ENCODE measurements at places on chromosomes 2 and 18. TPM values are rescaled to one million over a fixed set of nuclear protein-coding genes. Genes with fewer than 3 reads are reported as not detected.

CREG2 gene
- 3.8 TPM for total RNA-seq

KCNIP3 gene
- 6.1 TPM for total RNA-seq

ANKRD30B gene
- not detected for total RNA-seq

SP140 gene
- total RNA-seq, result 0.08 TPM

LOXHD1 gene
- not detected for total RNA-seq

COL6A3 gene
- total RNA-seq, result 158 TPM

OTOS gene
- total RNA-seq, result 0.50 TPM

RGPD3 gene
- 0.27 TPM for total RNA-seq

GPR75 gene
- total RNA-seq, result 1.5 TPM

LIMS3 gene
- total RNA-seq, result 0.60 TPM

SLC16A14 gene
- total RNA-seq, result 1.8 TPM

COL3A1 gene
- 8,329 TPM for total RNA-seq

ADD2 gene
- 2.4 TPM for total RNA-seq

RGPD6 gene
- total RNA-seq, result 51.8 TPM

TMEM178A gene
- total RNA-seq, result 3.9 TPM

DSG4 gene
- 0.12 TPM for total RNA-seq

PLGLB2 gene
- total RNA-seq, result 13.7 TPM

GPR45 gene
- not detected for total RNA-seq

C2orf80 gene
- total RNA-seq, result not detected

MAL gene
- total RNA-seq, result 1.4 TPM

OSBPL6 gene
- 3.0 TPM for total RNA-seq

GPD2 gene
- total RNA-seq, result 63.7 TPM

SLC40A1 gene
- 261 TPM for total RNA-seq

MEP1B gene
- 0.36 TPM for total RNA-seq

MCM6 gene
- total RNA-seq, result 16.1 TPM

TMEM247 gene
- total RNA-seq, result not detected

CTAGE1 gene
- 0.47 TPM for total RNA-seq

CNOT9 gene
- total RNA-seq, result 51.3 TPM

SERPINB11 gene
- not detected for total RNA-seq

C2orf92 gene
- total RNA-seq, result 2.1 TPM

CTNNA2 gene
- 3.7 TPM for total RNA-seq

MOGAT1 gene
- total RNA-seq, result not detected

CYTIP gene
- total RNA-seq, result 3.7 TPM

ASXL3 gene
- 6.9 TPM for total RNA-seq

ANKRD44 gene
- total RNA-seq, result 5.9 TPM

DYNC2LI1 gene
- 40.4 TPM for total RNA-seq

MC4R gene
- not detected for total RNA-seq

TRIP12 gene
- total RNA-seq, result 130 TPM

RPRM gene
- total RNA-seq, result 2.1 TPM

SPP2 gene
- 78.5 TPM for total RNA-seq

ANKRD30BL gene
- not detected for total RNA-seq

TOGARAM2 gene
- total RNA-seq, result 0.47 TPM

PEX13 gene
- 60.0 TPM for total RNA-seq

AQP12B gene
- 0.04 TPM for total RNA-seq
